ENCODE measurements at places on chromosomes 12 and 14.

DNA sequence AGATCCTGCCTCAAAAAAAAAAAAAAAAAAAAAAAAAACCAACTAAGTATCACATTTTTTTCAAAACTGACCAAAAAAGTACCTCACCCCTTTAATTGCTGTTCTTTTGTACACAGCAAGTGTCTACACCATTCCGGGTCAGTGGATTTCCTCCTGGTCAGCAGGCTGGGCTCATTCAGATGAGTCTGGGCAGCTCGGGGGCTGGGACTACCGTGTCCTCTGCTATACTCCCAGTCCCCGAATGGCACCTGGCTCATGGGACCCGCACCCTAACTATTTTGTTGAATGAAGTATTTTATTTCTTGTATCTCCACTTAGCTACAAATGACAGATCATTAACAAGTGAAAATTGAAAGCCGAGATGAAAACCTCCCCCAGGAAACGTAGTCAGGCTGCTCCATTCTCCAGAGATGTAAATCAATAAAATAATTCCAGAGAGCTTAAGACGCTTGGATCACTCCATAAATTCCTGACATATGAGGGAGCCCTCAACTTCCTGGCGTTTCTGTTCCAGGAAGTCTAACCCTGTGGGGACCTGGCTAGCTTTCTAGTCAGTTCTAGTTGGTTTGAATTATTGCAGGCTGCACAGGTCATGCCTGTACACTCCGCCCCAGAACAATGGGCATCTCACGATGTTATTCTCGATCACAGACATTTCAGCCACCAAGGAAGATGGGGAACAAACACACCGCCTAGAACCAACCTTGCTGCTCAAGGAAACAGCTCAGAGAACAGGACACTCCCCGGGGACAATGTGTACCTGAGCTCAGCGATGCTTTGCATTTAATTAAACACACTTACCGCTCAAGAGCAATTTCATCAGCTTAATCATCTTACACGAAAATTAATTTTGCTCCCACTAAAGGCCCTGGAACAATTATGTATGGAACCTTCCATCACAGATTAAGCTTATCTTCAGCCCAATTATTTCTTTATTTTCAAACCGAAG is 76.3 kb downstream of the RIMBP2 start:
- no peak for DNase-seq

DNA sequence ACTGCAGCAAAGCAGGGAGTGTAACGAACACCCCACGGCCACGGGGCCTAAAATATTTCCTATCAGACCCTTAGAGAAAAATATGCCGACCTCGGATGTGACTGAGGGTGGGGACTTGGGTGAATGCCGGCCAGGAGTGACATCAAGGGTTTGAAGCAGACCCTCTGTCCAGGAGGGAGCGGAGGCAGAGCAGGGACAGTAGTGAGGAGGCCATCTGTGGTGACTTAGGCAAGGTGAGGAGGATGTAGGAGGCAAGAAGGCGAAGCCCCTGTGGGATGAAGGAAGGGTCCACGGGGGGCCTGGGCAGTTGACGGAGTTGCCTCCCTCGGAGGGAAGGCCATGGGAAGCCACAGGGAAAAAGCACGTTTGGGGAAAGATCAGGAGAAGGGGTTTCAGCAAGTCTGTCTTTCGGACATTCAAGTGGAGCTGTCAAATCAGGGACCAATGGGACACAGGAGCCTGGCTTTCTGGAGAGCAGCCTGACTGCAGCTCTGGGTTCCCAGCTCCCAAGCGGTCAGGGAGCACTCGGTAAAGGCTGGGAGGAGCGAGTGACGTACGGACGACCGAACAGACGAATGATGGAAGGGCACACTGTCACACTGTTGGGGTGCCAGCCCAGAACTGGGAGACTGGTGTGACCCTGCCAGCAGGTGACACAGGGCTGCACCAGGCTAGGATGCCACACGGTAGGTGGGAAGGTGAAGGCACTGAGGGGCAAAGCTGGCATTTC is 74.3 kb downstream of the MOK start:
- no peak for DNase-seq

DNA sequence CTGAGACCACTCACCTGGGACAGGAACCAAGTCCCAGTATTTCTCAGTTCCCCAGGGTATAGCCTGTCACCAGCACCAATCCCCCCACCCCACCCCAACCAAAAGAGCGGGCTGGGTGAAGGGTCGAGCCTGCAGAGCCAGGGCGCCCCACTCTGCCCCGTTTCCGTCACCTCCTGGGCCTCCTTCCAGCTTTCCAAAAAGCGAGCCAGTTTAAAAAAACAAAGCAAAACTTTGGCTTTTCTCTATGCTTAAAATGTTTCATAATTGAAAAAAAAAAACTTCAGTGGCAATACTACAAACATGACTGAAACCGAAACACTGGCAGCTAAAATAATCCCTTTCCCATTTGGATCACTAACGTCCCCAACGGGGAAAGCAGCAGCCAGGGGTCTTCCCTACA is 7.5 kb downstream of the CAMKK2 start:
- peak; percentile 70 for DNase-seq

DNA sequence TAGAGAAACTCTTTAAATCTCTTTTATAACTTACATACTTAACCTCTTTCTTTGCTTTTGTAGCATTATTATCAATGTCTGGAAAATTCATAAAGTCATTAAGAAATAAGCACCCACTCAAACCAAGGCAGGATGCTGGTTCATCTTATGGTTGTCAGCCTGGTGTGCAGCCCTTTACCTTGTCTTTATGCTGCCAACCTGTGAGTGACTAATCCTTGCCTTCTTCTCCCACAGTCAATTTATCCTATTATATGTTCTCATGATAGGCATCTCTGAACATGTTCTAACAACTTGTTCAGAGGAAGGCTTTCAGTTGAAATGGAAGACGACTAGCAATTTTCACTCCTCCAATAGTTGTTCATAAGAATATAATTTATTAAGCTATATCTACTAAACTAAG is 186.9 kb upstream of the CAND1 start:
- DNase-seq: no peak

DNA sequence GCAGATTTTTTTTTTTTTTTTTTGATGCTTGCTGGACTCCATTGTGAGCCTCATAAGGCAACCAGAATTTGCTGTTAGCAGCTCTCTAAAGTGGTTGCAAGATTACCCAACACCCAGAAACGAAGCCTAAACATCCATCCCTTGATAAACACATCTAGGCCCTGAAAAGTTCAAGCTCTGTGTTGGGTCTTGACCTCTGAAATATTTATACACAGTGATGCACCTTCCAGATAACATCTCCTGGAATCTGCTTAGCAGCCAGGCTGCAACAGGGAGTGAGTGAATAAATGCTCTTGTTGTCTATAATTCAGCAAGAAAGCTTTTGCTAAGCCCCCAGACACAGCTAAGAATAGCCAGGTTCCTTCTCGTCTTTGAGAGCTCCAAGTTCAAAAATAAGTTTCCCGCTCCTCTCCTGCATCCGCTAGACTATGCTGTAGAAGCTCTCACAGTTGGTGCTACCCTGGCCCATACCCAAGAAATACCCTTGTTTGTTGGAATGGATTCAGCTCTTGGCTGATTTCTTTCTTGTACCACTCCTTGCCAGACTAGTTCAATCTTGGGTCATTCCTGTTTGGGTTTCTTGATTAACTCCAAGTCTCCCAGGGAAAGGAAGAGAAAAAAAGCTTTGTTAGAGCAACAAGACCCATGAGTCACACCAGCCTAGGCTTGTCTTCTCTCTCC is 610.6 kb upstream of the TBX3 start:
- DNase-seq: peak; percentile 38

DNA sequence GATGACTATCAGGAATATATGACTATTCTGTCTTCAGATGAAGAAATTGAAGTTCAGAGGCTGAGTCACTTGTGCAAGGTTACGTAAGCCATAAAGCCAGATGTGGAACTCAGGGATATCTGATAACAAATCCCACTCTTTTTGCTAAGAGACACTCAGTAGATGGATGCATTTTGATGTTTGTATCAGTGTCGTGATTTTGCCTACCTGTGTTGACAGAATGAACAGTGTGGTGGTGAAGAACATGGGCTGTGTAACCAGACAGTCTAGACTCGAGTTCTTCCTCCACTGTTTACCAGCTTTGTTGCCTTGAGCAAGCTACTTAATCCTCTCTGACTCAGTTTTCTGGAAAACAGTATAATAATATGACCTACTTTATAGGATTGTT is 93.9 kb downstream of the DAAM1 start:
- DNase-seq: no peak

- DNase-seq: no peak
Measured at GRCh38 chr14:75494896-75495295, 27.4 kb upstream of the BATF start.

- no peak for DNase-seq
Measured at GRCh38 chr14:71591929-71592328, 340.3 kb upstream of the RGS6 start.

GRCh38 chr14:58733451-58734208 is 95.9 kb downstream of the DACT1 start:
- DNase-seq: no peak

DNA sequence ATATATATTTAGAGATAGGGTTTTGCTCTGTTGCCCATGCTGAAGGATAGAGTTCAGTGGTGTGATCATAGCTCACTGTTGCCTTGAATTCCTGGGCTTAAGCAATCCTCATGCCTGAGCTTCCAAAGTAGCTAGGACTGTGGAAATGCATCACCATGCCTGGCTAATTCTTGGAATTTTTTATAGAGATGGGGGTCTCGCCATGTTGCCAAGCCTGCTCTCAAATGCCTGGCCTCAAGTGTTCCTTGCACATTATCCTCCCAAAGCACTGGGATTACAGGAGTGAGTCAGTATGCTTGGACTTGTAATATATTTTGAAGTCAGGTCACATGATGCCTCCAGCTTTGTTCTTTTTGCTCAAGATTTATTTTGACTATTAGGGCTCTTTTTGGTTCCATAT is 178.0 kb downstream of the RPAP3 start:
- no peak for DNase-seq

DNA sequence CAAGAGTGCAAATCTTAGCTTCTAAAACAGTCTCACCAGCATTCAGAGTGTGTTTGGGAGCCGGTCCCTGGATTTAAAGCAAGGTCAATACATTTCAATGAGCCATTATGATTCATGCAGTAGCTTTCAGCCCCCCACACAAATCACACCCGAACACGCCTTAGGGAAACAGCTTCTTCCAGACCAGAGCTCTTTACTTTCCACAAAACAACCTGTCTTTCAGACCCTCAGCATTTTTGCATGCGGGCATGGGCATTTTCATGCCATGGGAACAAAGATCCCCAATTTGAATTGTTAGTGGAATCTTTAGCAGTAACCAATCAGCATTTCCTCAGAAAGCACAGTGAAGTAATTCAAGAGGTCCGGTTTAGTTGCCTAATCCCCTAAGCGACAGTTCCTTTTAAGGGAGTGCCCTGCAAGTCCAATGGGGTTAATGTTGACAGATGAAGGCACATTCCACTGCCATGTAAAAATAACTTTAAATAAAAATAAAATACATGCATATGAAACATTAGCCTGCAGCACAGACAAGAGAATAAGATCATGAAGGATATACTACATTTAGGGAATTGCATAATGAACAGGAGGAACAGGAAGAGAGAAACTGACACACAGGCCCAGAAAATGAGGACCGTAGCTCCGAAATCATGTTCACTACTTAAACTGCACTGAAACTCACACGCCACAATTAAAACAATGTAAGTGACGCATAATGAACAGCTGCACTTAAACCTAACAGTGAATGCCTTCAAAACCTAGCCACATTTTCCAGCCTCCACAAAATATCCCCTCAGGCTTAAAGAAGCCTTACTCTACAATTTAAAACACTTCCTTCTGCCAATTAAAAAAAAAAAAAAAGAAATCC is 4.0 kb downstream of the VPS37B start:
- peak; percentile 64 for DNase-seq

DNA sequence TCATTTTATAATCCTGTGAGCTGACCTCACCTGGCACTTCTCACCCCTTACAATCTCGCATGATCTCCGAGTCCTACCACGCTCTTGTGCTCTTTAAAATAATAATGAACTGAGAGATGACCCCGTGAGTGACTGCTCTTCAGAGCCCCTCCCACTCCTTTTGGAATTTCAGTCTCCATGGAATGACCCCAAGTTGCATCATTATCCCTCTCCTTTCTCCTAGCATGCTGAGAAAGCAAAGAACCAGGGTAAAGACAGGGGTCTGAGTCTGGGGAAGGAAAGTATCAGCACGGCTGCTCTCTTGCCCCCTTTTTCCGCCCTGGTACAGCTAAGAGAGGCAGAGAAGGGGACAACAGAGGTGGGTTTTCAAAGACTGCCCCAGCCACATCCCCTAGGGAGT is 178.3 kb upstream of the PLEKHA5 start:
- no peak for DNase-seq

DNA sequence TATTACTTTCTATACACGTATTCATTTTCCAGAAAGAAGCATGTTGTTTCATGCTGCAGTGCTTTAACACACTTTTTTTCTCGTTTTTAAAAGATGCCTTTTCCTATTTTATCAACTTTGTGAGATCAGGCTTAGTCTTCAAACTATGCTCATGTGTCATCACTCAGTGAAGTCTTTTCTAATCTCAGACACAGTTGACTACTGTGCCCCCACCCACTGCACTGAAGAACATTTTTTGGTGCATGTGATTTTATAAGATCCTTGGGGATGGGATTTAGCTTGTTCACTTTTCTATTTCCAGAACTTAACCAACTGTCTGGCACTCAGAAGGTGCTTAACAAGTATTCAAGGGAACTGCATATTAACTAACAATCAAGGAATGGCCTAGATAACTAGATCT is 85.5 kb downstream of the CDK17 start:
- DNase-seq: no peak

DNA sequence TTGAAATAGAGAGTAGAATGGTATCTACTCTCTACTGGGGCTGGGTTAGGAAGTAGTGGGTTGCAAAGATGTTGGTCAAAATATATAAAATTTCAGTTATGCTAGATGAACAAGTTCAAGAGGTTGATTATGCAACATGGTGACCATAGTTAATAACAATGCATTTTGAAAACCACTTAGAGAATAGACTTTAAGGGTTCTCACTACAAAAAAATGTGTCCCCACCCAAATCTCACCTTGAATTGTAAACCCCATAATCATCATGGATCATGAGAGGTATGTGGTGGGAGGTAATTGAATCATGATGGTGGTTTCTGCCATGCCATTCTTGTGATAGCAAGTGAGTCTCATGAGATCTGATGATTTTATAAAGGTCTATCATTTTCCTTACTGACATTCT is 94.0 kb downstream of the C12orf50 start:
- DNase-seq: no peak

GRCh38 chr12:54933376-54933775 is 51.2 kb downstream of the TESPA1 start:
- no peak for DNase-seq

DNA sequence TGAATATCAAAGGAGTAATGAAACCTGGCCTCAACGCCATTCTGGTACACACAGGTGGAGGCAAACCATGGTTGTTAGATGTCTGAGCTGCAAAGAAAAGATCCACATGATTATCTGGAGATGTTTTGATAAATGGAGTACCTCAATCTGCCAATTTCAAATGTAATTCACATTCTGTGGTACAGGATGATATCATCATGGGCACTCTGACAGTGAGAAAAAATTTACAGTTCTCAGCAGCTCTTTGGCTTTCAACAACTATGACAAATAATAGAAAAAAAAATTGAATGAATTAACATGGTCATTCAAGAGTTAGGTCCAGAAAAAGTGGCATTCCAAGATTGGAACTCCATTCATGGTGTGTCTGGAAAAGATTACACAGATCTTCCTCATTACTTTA is 17.3 kb downstream of the TMED8 start:
- no peak for DNase-seq

GRCh38 chr14:69572030-69572840 is 2.4 kb downstream of the CCDC177 start:
- DNase-seq: peak; percentile 42

- no peak for DNase-seq
Measured at GRCh38 chr12:5988088-5988487, 43.0 kb upstream of the ANO2 start.

Measured in muscle of leg (tissue), 16 donors.